ENCODE measurements at places on chromosomes 2 and 18.

DNA sequence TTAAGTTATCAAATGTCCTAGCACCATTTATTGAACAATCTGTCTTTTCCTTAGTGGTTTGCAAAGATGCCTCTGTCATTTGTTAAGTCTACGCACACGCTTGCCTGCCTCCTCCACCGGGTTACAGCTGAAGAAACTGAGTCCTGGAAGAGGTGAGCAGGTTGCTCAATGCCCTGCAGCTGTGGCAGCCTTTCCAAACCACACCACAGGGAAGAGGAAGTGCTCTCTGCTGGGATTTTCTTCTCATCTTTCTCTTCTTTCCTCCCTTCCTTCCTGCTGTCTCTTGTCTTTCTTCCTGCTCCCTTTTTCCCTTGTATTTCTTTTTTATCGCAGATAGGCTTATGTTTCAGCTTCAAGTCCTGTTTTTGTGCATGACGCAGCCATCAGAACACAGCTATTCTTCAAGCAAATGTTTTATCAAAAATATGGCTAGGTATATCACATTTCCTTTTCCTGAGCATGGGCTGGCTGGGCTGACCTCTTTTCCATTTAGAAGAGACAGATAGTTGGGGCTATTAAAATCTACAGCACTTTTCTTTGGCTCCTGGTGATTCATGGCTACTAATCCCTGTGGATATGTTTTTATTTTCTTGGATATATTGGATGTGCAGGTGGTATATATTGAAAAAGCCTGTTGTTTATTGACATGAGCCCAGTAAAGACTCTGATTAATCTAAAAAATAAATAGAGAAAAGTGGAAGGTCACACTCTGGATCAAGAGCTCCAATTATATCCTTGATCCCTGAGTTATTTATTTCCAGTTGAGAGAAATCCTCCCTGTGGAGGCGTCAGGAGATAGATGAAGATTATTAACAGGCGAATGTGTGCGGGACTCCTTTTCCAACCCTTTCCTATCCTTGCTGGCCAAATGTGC, 214.6 kb downstream of the TSN start:
- no peak for DNase-seq

GRCh38 chr2:225076125-225076524, 33.9 kb upstream of the DOCK10 start:
- DNase-seq: no peak

DNA sequence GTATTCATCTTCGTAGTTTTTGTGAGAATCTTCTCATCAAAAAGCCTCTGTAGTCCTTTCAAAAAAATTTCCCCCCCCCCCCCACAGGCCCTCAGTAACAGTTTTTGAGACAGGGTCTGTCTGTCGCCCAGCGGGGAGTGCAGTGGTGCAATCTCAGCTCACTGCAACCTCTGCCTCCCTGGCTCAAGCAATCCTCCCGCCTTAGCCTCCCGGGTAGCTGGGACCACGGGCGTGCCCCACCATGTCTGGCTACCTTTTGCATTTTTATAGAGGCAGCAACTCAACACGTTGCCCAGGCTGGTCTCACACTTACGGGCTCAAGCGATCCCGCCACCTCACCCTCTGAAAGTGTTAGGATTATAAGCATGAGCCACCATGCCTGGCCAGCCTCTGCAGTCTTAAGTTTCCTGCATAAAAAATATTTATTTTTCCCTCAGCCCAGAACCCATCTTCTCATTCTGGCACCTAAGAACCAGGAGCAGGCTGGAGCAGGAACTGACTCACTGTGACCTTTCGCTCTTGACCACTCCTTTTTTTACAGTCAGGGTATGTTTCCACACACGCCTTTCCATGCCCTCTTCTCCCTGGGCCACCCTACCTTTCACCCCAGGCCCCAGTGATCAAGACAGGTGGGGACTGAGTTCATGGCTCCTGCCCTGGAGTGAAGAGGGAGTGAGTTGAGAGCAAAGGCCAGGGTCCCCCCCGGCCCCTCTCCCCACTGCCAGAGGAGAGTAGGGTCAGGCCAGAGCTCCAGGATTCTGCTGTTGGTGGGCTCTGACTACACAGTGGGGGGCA, 32.5 kb upstream of the NT5DC4 start:
- no peak for DNase-seq

GRCh38 chr18:68763083-68763482, 34.8 kb upstream of the CCDC102B start:
- DNase-seq: no peak
